Amniotic epithelial cell (primary cell): ENCODE measurements at places on chromosomes 12 and 14.

GRCh38 chr14:93099196-93099595 lies 16.5 kb downstream of the ITPK1 start:
- no peak for DNase-seq

- DNase-seq, result no peak
These were observed 1272.6 kb downstream of the AACS start for GRCh38 chr12:126337556-126338441.

DNA sequence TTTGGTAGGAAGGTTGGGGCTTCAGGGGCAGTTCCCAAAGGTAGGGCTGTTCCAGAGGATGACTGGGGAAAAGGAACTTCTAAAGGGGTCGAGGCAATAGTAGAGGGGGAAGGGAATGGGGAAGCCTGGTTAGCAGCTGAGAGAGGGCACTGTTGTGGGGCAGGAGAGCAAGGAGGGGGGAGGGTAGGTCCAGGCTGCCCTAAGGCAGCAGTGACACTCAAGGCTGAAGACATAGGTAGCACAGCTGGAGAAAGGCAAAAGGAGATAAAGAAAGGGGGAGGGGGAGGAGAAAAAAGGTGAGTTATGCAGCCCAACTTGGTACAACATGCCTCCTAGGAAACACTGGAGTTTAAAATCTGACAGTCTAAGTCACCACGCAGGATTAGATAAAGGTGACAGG lies 3.9 kb downstream of the NACA start:
- DNase-seq, result no peak

- DNase-seq, result no peak
These were observed 79.6 kb downstream of the RPL10L start for GRCh38 chr14:46571970-46572369.

DNA sequence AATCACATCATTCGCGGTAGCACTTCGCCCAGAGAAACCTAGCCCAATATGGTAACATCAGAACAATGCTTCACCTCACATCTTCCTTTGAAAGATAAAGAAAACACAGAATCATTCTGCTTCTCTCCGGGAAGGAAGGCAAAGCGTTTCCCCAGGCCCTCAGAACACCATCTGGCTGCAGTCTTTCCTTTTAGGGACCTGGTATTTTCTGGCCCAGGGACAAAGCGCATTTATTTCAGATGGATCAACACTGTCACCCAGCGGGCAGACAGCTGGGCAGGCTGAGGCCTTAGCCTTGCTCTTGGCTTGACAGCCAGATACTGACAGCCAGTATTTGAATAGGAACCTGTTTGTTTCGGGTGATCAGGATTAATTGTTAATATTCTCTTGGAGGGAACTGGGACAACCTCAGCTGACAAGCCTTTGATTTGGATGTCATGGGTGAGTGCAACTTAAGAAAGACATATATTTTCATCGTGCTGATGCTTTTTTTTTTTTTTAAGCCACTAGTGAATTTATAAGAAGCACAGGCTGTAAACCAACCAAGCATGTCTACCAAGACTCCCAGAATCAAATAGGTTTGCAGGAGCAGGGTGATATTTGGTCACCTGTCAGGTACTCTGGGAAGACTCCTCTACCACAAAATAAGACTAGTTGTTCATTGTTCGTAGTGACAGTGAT lies 118.9 kb downstream of the VEZT start:
- peak; percentile 62 for DNase-seq

GRCh38 chr14:50624447-50624846 lies 43.7 kb downstream of the SAV1 start:
- no peak for DNase-seq

DNA sequence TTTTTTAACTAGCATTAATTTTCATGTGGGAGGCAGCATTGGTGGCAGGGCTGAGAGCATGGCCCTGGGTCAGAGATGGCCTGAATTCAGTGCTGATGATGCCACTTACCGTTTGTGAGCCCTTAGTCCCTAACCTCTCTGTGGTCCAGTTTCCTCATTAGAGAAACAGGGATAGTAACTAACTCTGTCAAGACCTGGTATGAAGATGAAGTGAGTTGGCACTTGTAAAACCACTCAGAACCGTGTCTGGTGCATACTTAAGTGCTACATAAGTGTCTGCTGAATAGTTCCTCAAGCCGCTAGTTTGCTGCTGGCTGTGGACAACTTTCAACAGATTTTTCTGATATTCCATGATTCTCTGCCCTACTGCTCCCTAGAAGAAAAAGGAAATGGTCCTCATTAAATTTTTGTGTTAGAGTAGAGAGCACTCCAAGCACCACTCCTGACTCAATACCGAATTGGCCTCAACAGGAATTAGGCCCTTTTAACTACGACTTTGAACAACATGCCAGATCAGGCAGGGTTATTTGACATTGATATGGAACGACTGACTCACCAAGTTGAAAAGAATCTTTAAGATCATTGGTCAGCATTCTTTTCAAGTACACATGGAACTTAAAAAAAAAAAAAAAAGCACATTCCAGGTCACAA lies 250.2 kb downstream of the ANO2 start:
- no peak for DNase-seq

DNA sequence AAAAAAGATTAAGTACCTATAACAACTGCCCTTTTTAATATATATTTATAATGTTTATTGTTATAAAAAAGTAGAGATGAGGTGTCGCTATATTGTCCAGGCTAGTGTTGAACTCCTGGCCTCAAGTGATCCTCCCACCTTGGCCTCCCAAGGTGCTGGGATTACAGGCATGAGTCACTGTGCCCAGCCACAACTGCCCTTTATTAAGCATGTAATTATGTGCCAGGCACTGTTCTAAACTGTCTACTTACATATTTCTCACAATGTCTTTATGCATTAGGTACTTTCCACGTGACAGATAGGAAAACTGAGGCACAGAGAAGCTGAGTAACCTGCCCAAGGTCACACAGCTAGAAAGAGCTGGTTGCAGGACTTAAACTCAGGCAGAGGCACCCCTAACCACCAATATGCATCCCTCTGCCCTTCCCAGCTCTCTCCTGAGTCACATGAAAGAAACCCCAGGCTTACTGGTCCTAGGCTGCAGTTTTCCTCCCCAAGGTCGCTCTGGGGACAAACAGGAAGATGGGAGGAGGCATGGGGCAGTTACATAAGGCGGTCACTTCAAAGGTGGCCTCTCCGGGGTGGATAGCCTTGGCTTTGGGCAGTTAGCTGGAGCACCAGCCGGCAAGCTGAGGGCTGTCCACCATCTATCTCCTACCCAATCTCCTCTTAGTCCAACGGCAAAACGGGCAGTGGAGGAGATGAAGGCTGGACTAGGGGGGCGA lies 54.6 kb upstream of the TBX3 start:
- no peak for DNase-seq

DNA sequence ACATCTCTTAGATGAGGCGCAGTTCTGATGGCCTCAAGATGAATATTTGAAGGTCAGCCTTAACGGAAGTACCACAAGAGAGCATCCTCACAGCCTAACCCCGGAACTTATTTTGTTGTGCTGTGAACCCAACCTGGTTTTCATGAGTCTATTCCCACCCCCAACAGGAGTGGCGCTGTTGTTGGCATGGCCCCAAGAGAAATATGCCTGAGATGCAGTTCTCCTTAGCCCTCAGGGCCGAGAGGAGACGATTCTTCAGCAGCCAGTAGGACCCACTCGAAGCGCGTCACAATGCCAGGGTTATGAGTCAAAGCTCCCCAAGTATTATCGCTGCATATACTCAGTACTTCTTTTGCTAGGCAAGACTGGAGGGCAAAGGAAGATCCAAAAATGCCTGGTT lies 24.5 kb upstream of the BCL11B start:
- no peak for DNase-seq

DNA sequence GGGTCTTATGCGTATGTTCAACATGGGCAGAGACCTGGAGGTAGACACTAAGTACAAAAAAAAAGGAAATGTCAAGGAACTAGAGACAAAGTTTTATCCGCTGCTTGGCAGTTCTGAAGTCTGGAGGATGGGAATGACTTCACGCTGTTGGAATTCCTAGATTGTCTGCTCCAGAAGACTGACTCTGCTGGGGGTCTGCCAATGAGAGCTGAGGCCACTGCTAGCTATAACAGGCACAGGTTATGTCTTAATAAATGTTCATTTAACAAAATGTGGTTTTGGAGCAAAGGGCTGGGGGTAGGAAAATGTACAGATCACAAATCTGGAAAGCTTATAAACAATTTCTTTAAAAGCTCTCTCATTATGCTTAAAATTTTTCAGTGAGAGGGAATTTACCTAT lies 5.9 kb downstream of the RNASE8 start:
- DNase-seq, result peak; percentile 87

DNA sequence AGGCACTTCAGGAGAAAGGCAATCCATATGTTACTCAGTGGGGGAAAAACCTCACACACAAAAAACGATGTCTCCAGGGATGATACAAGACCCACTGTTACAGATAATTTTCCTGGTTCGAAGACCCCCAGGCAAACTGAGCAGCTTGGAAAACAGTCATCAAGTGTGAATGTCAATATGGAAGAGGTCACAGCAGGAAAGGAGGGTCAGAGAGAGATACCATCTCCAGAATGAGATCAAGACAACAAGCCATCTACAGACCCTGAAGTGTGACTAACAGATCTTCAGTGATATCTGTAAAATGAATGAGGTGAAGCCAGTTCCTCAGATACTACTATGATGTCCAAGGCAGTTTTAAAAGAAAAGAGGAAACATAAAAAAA lies 28.6 kb downstream of the GNS start:
- DNase-seq, result no peak

- no peak for DNase-seq
These were observed 7.2 kb downstream of the MVK start for GRCh38 chr12:109580684-109581333.
